ENCODE measurements at places on chromosomes 13 and 19.

DNA sequence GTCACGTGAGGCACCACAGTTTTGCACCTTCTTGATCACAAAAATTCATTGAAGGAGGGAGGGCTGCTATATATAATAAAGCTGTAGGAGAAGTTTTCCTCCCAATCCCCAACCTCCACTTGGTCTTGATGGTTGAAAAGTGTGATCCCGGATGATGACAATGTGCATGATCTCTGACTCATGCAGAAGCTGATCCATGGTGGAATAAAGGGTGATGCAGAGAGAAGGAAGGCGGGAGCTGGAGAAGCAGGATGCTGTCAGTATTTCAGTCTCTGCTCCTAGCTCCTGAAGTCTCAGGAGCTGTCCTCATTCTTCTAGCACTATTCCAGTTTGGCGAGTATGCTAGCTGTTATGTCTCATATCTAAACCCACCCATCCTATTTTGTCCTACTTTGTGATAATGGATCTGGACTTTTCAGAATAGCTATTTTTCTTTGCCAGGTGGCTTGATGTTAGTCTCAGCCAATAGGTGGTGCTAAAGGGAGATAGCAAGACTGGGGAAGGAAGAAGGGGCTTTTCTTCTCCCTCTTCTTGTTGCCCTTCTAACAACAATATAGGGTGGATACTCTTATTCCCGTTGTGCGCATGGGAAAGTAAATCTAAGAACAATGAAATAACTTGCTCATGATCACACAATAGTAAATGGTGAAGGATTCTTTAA lies 65.6 kb upstream of the HTR2A start:
- no peak for DNase-seq

GRCh38 chr19:17348700-17349099 lies 11.3 kb downstream of the GTPBP3 start:
- DNase-seq: peak; percentile 71

- DNase-seq: no peak
These were observed 4.5 kb upstream of the CADM4 start for GRCh38 chr19:43644181-43644580.

DNA sequence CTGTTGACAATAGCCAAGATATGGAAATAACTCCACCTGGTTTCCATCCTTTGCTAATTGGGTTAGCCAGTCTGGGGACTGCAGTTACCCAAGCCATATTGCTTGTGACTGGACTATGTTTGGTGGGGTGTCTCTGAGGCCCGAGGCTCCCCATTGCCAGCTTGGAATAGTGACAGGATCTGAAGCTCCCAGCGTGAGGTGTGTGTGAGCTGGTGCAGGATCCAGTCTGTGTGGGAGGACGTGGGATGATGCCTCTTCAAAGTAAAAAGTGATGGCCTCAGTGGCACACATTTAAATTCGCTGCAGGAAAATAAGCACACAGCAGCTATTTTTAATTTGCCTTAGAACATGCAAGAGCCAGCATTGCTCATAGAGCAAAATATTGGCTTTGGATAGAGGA lies 75.0 kb downstream of the TEX26 start:
- DNase-seq: no peak

DNA sequence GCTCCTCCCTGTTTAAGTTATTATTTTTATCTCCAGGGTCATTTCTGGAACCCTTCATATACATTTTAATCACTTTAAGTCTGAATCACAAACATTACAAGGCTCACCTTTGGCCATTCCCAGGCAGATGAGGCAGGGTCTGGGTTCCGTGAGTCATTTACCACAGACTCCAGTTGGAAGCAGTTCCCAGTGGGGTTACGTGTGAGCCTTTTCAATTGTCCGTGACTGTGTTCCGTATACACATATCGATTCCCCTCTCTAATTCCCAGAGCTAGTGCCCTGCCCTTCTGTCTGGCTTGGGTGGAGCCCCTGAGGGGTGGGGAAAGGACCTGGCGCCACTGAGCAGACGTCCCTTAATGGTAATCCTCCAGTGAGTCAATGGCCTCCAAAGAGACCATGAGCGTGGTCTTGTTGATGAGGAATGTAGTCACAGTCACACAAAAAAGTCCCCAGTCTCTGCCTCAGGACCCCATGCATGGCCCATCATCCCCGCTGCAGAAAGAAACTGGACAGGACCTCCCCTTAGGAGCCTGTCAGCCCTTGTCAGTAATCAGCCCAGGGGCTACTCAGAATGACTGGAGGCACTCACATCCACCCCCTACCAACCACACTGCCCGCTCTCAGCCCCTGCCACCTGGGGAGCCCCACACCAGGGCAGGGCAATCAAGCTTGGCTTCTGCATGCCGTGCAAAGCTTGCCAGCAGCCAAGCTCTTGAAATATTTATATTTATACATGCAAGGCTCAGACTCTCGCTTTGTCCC lies 144.4 kb downstream of the ZIC5 start:
- DNase-seq: no peak

- DNase-seq: no peak
These were observed 31.8 kb downstream of the DNM2 start for GRCh38 chr19:10749435-10750384.

DNA sequence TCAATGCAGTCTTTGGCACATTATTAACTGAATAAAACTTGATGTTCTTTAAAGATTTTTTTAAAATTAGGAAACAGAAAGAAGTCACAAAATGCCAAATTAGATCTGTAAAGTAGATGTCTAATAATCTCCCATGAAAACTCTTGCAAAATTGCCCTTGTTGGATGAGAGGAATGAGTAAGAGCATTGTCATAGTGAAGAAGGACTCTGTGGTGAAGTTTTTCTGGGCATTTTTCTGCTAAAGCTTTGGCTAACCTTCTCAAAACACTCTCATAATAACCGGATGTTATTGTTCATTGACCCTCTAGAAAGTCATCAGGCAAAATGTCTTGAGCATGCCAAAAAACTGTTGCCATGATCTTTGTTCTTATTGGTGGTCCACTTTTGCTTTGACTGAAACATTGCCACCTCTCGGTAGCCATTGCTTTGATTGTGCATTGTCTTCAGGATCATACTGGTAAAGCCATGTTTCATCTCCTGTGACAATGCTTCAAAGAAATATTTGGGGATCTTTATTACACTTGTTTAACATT lies 549.3 kb downstream of the LIG4 start:
- no peak for DNase-seq

DNA sequence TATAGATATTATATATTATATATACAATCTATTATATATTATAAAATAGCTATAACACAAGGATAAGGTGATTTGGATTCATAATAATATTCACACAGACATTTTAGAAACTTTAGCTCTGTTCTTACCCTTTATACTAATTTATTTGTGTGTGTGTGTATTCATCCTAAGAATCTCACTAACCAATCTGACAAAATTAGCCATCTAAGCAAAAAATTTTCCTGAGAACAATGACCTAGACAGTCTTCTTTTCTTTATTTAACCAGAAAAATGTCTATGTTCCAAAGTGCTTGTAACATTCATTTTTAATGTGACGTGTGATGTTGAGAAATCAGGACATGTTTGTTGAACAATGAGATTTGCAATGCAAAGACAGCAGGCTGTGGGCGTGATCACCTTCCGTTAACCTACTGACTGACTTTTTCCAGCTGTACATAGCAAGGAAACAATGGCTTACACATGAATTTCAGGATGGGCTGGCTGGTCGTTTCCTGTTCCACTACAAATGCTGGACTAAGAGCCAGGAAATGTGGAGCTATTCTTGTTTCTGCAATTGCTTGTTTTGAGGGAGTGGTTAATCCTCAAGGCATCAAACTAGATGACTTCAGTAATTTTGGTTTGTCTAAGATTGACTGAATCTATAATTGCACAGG lies 634.6 kb upstream of the ARGLU1 start:
- DNase-seq: peak; percentile 71

GRCh38 chr13:28012896-28013295 lies 24.4 kb upstream of the URAD start:
- DNase-seq: no peak

GRCh38 chr13:83274679-83275078 lies 607.6 kb downstream of the SLITRK1 start:
- DNase-seq: no peak

GRCh38 chr19:16160943-16161560 lies 12.3 kb downstream of the CIB3 start:
- no peak for DNase-seq

- no peak for DNase-seq
These were observed 203.8 kb downstream of the MZT1 start for GRCh38 chr13:72523593-72523992.

DNA sequence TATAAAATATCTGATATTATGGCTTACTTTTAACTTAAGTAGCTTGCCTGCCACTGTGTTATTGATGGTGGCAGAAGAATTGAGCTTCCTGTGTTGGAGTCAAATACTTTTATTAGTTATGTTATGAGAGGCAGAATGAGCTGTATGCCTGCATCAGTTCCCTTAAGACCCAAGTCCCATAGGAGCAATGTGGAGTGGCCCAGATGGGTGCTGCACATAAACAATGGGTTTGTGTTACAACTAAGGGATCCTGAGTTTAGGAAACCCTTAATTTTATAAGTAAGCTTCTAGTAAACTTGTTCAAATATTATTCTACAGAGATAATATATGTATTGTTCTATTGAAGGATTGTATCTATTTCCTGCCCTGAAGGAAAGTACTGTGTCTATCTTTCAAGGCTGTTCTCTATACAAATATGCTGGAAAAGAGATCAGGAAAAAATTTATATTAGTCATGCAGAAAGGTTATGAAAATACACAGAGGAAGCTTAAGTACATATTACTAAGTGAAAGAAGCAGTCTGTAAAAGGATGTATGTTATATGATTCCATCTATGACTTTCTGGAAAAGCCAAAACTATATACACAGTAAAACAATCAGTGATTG lies 2018.0 kb upstream of the PCDH20 start:
- DNase-seq: peak; percentile 18
